ENCODE measurements at places on chromosomes 7 and 10.

DNA sequence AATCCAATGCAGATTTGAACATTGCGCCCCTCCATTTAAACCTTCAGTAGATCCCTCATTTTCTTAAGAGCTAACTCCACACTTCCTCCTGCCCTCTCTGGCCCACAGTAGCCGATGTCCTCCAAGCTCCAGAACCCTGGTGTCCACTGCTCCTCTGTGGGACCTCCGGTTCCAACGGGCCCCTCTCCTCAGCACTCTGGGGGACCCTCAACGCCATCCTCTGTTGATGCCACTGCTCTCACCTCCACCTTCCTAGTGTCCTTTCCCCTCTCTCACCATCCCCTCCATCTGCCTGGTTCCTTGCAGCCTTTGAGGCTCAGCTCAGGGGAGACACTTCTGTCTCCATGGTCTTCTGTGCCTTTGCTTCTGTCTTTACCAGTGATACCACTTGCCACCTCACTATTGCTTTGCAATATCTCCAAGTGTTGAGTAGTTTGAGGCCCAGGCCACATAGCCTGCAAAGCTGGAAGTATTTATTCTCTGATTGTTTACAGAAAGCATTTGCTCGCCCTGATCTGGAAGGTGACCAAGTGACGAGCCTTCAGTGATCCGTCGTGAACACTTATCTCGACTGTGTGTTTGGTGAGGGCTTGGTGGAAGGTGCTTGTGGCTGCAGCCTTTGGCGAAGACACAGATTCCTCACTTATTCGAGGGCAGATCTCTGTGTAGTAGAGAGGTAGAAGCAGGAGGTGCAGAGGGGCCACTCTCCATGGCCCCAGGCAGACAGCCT lies 104.8 kb upstream of the SHH start:
- peak; percentile 8 for DNase-seq

DNA sequence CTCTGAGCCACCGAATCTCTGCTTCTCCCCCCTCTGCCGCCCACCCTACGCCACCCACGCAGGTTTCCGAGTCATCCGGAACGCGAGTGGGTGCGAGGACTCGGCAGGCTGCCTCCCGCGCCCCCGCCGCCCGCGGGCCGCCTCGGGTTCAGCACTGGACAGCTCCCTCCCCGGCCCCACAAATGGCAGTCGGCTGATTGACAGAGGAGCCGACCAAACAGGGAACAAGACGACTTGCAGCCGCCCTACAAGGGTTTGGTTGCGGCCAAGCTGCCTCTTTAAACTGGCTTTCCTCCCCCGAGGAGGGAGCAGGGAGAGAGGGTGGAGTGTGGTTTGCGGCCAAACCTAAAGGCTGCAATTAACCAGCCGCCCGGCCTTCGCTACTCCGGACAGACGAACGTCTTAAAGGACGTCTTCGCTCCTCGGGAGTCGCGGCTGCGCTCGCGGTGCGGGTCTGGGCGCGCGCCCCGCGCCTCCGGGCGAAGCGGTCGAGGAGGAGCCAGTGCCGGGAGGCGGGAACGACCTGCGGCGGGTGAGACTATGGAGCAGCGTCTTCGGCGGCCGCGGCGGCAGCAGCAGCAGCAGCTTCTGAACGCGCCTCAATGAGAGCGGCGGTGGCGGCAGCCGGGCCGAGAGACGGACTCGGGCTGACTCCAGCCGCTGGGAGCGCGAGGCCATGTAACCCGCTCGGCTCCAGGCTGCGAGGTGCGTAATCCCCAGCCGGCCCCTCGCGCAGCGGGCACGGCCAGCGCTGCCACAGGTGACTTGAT lies at the start of gene GPR158:
TSS of gene GPR158 (plus strand) at position 541 of the 770 bp plus-strand sequence. CDS start 420 bp downstream, outside the sequence.
- DNase-seq = peak; percentile 96

- DNase-seq = peak; percentile 46
These were observed 21.0 kb downstream of the ZCCHC24 start for GRCh38 chr10:79424221-79425073.

- DNase-seq = no peak
These were observed 19.2 kb upstream of the DDC start for GRCh38 chr7:50584386-50584785.

DNA sequence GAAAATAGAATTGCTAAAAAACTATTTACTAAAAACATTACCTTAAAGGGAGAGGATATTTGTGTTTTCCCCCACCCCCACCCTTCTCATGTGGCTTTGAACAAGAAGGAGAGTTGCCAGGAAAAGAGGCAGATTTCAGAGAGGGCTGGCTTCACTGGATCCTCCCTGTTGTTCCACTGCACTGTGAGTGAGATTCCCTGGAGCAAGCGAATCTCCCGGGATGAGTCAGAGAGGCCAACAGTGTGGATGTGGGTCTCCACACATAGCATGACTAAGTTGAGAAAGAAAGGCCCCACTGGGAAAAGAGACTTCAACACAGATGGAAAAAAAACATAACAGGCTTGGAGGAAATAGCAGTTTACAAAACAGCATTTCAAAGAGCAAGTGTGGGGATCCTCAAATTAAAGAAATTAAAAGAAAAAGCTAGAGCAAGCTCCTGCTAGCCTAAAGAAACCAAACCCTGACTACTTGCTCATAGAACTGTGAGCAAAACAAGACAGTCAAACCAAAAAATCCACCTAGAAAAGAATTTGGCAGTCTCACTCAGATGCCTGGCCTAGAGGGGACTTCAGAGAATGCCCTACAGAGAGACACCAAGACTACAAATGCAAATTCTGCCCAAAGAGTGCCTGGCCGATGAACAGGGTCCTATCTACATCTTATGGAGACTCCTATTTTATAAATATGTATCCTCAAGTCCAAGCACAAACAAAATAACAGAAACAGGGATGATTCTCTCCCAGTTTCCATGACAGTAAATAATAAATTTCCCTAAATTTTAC lies 3.4 kb downstream of the CAV1 start:
- DNase-seq = peak; percentile 86

GRCh38 chr10:79608505-79609375 lies 2.0 kb upstream of the SFTPA1 start:
- DNase-seq = peak; percentile 4

- no peak for DNase-seq
These were observed 283.6 kb downstream of the BICC1 start for GRCh38 chr10:58796242-58796641.

DNA sequence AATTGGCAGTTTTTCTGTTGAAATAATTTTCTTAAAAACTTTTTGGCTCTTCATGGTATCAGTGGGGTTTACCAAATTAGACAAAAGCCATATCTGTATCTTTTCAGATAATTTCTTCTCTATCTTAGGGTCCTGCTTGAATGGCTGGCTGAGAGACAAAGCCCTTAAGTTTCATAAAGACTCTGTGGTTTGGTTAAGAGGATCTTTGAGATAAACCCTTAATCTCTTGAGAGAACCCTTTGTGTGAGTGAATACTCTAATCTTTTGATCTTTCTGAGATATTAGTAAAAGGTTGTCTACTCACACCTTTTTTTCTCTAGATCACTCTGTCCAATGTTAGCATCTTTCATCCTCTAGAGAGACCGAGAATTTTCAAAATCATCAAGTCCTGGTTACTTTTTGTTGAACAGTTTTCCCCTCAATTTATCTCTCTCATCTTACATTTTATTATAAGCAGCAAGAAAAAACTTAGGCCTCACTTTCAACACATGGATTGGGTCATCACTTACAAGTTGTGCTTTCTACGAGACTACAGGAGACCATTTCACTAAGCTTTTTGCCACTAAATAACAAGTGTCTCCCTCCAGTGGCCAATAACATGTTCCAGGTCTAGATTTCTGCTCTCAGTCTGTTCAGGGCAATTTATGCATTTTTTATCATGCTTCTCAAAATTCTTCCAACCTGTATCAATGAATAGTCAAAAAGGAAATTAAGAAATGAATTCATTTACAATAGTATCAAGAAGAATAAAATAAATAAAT lies 28.4 kb downstream of the DNAJC9 start:
- peak; percentile 53 for DNase-seq

- DNase-seq = no peak
These were observed 3.0 kb upstream of the PRSS37 start for GRCh38 chr7:141844256-141844655.

DNA sequence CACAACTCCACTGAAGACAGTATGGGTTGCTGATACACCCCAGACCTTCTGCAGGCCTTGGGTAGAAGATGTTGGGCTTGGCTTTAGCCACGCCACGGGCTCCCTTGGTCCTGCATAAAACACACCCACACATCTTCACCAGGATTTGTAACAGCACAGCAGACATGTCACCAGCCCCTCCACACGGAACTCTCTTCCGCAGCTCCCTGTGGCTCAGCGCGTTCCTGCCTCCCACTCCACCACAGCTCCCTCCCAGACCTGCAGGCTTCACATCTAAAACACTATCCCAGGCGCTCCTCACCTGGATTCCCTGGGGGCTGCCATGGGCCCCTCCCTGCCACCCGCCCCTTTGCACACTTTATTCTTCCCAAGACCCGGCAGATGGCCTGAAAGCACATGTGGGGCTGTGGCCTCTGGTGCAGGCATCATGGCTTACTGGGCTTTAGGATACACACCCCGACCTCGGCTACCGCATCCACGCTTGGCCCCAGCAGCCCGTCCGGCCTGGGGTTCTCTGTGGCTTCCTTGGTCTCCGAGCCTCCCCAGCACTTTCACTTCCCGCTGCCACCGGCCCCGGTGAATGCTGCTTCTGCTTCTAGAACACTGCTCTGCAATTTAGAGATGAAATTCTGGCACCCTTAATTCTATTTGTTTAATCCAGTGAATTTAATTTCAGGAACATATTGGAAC lies 432.9 kb downstream of the DNAJB6 start:
- no peak for DNase-seq

- DNase-seq = peak; percentile 81
These were observed 28.4 kb upstream of the CBLL1 start for GRCh38 chr7:107715531-107715930.

DNA sequence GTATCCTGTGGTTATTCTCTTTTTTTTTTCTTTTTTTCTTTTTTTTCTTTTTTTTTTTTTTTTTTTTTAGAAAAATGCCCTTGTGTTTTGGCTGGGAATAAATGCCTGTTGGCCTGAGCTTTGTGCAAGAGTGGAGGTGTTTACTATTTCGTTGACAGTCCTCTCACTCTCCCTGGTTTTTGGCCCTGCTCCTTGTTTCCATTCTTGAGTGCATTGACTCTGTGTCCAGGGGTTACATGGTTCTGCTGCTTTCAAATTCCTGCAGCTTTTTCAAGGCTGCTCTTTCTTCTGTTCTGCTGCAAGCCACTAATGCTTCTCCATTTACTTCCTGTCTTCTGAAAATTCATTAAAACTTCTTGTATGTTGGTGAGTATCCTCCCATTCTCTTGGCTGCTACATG lies 59.7 kb upstream of the TBX20 start:
- no peak for DNase-seq

DNA sequence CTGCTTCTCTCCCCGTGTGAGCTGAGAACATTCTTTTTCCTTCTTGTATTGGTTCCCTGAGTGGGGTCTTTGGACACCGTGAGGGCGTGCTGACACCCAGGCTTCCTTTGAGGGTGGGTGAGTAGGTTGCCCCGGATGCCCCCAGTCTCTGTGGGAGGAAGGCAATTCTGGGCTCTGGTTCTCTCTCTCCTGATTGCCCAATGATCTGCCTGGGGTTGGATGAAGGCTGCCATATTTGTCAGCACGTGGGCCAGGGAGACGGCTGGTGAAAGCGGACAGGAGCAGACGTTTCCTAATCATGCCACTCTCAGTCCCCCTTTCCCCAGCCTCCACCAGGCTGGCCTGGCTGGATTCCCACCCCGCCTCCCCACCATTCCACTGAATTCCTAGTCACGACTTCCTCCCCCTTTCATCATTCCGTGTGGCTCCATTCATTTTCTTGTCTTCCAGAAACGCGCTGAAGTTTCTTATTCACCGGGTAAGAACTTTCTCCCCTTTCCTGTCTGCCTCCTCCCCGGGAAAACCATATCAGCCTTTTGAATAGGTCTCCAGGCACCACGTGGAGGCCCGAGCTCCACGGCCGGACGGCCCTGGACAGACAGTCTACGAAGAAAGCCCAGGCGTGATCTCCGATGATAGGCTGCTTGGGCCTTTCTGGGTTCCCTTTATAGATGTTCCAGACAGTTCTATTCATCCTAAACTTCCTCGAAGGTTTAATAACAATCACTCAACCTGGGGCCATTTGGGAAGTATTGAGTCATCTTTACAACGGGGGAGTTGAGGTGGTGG lies 98.7 kb upstream of the NPTX2 start:
- no peak for DNase-seq

DNA sequence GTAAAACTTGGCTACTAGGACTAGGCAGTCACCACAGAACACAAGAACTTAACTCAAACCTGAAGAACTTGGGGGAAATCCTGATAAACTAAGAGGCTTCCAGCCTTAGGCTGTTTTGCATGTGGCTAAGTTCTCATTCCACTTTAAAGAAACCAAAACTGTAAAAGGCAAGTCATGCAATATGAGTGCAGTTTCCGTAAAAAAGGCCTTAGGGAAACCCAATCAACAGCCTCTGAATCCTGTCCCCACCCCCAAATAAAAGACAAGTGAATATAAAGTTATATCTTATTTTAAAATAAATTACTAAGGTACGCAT lies 95.1 kb downstream of the USP6NL start:
- DNase-seq = no peak

GRCh38 chr10:32144817-32145688 lies 88.8 kb upstream of the KIF5B start:
- no peak for DNase-seq

- DNase-seq = peak; percentile 91
These were observed 99.9 kb downstream of the CUBN start for GRCh38 chr10:17029581-17030271.

GRCh38 chr7:100132697-100133151 lies 6.0 kb downstream of the MBLAC1 start:
- peak; percentile 69 for DNase-seq

DNA sequence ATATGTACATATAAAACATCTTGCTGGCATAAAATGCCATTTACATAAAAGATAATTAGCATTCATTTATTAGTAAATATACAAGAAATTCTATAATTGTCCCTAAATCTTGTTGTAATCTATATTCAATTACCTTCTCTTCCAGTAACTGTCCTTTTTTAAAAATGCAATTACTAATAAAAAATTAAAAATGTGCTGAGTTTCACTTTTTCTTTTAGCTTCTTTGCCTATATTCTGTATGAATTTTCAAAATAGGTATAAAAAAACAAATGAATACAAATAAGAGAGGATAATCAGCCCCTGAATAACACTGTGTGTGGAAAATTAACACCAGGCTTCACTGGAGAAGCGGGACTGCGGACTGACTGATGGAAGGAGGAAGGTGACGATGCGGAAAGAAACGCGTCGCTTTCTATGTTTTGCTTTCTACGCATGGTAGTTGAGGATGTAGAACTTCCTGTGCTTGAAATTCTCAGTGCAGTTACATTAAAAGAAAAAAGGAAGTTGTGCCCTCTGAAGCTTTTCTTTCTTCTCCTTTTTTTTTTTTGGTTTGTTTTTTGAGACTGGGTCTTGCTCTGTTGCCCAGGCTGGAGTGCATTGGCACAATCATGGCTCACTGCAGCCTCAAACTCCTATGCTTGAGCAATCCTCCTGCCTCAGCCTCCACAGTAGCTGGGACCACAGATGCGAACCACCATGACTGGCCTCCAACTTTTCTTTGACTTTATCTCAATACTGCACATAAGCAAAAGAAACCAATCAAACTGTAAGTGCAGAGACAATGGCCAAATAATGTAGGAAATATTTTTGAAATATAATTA lies 7.4 kb upstream of the ZMYND11 start:
- DNase-seq = no peak

GRCh38 chr10:154348-154747 lies 19.1 kb downstream of the ZMYND11 start:
- peak; percentile 80 for DNase-seq

All from iris pigment epithelial cell (primary cell).